ENCODE measurements at places on chromosomes 16 and 17.
A peak's percentile ranks its signal among the peaks of the same experiment; 100 is the strongest.

DNA sequence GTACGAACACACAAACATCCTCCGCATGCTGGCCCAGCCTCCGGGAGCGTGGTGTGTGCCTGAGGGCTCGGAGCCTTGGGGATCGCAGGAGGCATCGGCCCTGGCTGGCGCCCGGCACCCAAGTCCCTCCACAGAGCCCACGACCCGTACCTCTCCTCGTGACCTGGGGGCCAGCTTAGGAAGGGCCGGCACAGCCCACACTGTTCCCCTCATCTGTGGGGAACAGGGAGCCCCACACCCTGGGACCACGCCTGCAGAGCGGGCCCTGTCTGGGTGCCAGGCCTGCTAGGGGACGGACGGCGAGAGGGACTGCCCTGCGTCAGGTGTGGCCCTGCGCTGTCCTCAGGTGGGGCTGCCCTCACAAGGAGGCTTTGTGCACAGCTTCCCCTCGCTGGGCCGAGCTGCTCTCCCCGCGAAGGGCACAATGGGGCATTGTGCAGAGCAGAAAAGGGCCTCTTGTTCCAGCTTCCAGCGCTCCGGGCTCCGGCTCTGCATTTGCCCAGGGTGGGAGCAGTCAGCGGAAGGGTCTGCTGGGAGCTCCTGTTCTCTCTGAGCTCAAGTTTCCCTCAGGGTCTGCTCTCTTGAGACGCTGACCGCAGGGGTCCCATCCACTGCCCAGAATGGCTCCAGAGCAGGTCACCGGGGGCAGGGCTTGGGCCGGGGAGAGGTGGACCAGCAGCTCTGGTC lies 1.7 kb upstream of the LMF1 start:
- no peak for DNase-seq

DNA sequence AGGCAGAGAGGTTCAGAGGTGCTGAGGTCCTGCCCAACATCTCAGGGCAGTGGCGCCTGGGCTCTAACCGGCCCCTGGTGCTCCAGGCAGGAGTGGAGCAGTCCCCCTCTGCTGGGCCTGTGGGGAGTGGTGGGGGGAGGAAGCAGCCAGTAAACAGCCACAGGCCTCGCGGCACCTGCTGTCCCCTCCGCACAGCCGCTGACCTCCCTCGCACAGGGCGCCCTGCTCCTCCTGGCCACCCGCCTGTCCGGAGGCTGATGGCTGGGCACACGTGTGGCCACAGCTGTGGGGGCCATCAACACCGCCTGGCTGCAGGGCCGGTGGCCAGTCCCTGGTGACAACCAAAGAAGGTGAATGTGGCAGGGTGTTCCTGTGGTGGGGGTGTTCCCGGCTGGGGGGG lies 36.8 kb upstream of the PABPN1L start:
- no peak for DNase-seq

GRCh38 chr16:78180349-78180748 lies 80.9 kb downstream of the WWOX start:
- no peak for DNase-seq

- no peak for DNase-seq
These were observed 86.7 kb downstream of the KSR1 start for GRCh38 chr17:27542841-27543463.

DNA sequence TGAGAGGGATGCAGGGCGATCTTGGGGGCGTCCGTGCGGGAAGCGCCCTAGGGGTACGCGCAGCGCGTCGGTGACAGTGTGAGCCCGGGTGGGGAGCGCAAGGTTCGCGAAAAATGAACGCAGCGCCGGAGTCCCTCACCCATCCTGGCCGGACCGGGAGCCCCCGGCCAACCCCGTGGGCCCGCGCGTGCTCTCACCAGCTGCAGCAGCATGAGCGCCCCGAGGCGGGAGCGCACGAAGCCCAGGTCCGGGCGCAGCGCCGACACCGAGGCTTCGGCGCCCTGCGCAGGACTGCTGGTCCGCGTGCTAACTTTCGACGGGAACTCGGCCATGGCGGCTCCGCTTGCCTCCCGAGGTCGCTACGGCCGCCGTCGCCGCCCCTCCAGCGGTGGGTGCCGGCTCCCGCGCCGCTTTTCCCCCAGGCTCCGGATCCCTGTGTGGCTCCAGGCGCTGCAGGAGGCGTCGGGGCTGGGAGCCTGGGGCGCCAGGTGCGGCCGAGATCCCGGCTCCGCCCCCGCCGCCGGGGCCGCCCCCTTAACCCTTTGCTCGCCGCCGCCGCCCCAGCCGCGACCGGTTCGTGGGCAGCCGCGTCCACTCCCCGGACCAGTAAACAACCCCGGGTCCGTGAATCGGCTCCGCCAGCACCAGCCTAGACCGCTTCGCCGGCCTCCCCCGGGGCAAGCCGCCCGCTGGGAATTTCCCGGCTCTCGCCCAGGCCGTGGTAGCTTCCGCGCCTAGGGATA lies at the start of gene PLLP:
Gene PLLP, minus strand, starts transcription at position 464 of the 743 bp plus-strand sequence. Its CDS starts 132 bp downstream, at position 332.
- peak; percentile 29 for DNase-seq

DNA sequence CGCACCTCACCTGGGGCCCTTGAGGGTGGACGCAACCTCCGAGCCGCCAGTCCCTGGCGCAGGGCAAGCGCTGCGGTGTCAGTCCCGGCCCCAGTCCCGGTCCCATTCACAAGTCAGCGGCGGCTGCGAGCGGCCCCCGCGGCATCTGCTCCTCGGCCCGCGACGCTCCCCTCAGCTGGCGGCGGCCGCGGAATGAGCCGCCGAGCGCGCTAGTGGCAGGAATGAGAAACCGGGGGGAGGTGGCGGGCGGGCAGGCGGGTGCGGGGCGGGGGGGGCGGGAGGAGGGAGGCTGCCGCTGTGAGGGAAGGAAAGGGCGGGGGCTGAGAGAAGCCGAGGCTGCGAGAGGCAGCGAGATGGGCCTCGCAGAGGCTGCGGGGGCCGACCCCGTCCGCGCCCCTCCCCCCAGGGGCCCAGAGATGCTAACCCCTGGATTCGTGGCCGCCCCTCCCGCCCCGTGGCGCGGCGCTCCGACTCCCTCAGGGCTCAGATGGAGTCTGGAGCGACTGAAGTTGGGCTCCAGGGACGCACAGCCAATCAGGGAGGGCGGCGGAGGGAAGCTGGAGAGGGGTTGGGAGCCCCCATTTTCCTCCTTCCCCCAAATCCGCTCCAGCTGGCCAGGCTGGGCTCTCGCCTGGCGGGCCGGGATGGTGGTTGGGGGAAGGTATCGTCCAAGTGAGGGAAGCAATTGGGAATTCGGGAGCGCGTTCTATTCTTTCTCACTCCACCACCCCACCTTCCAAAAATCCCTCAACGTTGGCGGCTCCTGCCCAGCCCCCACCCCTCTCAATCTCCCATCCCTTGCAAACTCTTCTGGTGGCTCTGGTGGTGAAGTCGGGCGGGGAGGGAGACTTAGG lies at the start of gene CDH11:
Gene CDH11, minus strand, starts transcription at position 194 of the 854 bp plus-strand sequence. CDS start 117,194 bp downstream, outside the sequence.
- DNase-seq, result no peak

All from KBM-7 (cell line).